Left lobe of liver (tissue), 2 donors: ENCODE measurements at places on chromosomes 11 and 22. TPM values are rescaled to one million over a fixed set of nuclear protein-coding genes. Genes with fewer than 3 reads are reported as not detected.

DNA sequence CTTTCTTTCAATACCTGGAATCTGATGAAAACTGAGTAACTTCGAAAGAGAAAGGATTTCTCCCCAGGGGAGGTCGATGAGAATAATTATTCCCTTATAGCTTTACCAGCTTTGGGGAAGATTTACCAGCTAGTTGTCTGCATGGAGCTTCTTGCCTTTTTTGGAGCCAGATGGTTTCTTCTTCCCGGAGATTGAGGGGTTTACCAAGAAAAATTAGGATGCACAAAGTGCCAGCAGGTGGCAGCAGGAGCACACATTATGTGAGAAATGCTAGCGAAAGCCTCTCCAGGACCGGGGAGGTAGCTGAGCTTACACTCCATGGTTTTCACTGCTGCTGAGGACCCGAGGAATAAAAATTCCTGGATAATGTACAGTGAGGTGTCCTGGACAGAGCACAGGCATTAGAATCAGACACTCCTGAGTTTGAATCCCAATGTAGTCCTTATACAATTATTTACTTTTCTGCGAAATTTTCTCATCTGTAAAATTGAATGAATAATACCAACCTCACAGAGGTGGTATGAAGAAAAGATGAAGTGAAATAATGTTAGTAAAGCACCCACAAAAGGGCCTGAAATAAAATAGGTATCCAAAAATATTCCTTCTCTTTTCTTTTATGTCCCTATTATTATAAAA is 46.0 kb upstream of the PARVA start:
- DNase-seq, result peak; percentile 79

GRCh38 chr22:20182365-20182764 is 31.5 kb upstream of the CCDC188 start:
- DNase-seq, result no peak

- no peak for DNase-seq
Measured at GRCh38 chr11:87263979-87264378, 226.2 kb downstream of the TMEM135 start.

DNA sequence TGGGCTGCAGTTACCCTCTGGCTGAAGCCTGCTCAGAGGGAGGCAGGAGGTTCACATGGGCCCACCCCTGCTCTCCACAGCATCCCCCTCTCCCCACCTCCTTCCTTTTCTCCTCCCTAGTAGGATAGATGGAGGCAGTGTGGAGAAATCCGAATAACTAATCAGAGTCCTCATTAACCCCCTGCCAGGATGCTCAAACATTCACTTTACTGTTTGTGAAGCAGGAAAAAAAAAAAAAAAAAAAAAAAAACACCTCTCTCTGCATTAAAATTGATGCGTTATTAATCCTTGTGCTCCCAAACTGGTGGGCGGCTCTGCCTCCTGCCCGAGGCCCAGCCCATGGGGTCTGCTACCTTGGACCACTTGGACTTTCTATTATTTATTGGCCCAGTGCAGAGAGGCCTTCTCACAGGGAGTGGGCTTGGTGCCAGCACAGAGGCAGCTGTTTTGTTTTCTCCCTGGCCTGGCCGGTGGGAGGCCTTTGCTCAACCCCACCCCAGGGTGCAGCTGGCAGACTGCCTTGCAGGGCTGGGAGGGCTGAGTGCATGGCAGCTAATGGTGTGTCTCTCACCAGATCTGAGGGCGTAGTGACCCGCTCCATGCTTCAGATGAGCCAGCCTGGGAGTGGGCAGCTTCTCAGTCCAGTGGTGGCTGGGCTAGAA is 150.7 kb downstream of the PKNOX2 start:
- peak; percentile 49 for DNase-seq

GRCh38 chr11:74769055-74769707 is 20.5 kb downstream of the RNF169 start:
- no peak for DNase-seq

Gene MYOD1
- not detected for total RNA-seq
